ENCODE measurements at places on chromosomes 2 and 18.

GRCh38 chr2:216034065-216034464 lies 20.7 kb upstream of the MREG start:
- DNase-seq: no peak

DNA sequence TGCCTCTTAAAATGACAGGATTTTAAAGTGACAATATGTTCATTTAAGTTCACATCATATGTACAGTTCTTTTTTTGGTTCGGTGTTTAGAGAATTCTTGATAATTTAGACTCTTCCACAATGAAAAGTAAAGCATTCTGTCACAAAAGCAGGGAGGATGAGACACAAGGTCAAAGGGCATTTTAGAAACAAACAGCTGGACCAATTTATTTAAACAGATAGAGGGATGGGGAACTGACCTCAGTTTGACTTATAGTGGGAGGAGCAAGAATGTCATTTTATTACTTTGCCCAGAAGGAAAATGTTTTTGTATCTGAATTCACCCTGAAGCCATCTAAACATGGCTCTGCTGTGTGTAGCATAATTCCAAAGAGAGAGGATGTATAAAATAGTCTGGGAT lies 128.5 kb downstream of the MEIS1 start:
- no peak for DNase-seq

DNA sequence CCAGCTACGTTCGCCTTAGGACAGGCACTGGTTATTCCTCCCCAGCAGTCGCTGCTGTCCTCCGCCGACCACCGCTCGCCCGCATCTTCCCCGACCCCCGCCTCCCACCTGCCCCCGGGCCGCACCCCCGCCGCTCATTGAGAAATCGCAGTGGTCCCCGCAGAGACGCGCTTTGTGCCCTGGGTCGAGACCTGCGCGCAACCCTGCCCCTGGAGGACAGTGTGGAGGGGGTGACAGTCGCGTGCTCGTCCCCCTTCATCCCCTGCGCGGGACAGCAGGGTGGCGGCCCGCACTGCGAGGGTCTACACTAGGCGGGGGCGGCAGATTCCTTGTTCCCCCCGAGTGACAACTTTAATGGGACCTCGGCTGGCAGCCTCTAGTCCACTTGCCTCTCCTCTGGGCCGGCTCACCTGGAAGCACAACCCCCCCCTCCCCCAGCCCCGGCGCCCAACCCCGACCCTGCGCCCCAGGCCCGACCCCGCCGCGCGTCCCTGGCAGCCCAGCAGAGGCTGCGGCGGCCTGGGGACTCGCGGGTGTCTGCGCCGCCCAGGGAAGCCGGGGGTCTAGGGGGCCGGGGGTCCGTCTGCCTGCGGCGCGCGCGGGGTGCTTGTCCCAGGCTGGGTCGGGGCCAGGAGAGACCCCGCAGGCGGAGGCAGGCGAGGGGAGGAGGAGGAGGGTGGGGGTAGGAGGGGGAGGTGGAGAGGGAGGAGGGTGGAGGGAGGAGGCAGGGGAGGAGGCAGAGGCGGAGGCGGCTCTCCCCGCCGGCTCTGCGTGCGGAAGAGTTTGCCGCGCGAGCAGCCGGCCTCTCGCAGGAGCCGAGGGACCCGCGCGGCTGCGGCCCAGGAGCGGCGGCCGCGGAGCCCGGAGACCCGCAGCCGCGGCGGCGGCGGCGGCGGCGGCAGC lies at the start of gene NPAS2:
Gene NPAS2, plus strand, starts transcription at position 770 of the 903 bp plus-strand sequence. CDS start 84,616 bp downstream, outside the sequence.
- DNase-seq: no peak

DNA sequence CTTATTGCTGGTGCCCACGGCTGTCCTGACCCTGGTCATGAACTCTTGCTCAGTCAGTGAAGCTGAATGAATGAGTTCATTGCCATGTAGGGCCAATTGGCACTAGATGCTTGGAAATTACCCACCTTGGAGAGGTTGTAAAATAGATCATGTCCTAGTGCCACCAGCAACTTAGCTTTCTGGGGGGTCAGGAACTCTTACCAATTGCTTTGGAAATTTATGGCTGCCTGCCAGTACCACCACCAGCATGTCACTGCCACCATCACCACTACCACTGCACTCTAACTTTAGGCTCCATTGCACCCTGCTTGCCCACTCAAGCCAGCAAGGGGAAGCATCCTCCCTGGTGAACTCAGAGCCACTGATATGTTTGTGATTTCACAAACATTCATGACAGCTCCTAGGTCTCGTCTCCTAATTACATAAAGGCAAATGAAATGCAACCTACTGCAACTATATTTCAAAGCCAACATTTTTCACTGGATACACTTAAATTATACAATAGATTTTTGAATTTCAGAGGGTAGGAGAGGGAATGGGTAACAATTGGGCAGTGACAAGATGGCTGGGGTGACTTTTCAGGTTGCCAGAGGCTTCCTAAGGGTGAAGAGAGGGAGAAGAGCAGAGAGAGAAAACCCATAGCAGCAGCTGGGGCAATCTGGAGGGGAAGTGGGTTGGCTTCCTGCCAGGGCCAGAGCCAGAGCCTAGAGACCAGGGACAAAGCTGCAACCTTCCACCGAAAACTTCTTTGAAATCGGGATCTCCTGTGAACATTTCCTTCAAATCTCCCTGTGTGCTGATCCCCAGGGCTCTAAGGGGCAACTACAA lies 3.5 kb upstream of the EMILIN1 start:
- DNase-seq: no peak

DNA sequence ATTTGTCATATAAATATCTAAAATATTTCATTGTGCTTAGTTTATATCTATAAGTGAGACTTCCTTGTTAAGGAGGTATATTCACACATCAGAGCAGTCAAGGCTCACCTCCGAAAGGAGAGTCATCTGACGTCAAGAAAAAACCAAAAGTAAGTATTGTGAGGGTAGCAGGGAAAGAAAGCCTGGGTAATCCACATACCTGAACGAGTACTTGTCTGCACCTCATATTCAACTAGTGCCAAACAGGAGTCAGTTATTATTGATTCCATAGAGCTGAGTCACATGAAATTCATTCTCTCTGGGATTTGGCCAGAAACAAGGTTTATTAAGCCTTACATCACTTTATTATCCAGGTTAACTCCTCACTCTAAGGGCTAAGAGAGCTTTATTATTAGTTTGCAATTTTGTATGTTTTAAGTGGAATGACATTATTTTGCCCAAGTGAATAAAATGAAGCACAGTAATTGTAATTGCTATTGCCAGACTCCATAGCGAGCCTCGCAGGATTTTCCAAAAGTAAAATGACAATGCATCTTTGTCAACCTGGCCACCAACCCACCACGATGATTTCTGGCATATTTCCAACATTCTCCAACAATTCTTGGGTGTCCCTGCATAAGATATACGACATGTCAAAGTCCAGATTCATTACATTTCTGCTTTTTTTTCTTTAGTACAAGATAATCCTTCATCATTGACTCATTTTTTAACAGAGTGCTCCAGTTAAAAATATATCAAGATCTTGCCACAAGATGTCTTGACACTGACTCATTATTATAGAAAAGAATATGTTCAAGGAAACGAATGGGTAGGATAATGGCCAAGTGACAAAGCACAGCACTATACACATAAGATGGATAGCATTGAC lies 1210.4 kb upstream of the ACVR2A start:
- peak; percentile 78 for DNase-seq

GRCh38 chr2:234245945-234246344 lies 195.4 kb downstream of the SPP2 start:
- no peak for DNase-seq

DNA sequence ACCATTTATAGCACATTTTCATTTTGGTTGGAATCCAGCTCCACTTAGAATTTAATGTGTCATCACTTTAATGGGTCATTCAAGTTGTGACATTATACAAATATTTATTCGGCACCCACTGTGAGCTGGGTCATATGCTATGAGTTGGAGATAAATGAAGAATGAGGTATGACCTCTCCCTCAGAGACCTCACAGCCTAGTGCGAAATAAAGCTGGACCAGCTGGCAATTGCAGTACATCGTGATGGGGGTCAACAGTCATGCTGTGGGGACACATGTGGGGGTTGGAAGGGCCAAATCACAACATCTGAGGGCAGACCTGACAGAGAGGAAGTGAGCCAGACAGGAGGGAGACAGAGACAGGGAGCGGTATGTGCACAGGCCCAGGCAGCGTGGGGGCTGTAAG lies 175.4 kb downstream of the MAIP1 start:
- no peak for DNase-seq

- no peak for DNase-seq
Measured at GRCh38 chr2:48059975-48060374, 153.7 kb upstream of the FBXO11 start.

GRCh38 chr2:233700028-233700635 lies 7.4 kb downstream of the UGT1A6 start:
- no peak for DNase-seq

GRCh38 chr18:29188760-29189159 lies 1011.8 kb upstream of the CDH2 start:
- no peak for DNase-seq

DNA sequence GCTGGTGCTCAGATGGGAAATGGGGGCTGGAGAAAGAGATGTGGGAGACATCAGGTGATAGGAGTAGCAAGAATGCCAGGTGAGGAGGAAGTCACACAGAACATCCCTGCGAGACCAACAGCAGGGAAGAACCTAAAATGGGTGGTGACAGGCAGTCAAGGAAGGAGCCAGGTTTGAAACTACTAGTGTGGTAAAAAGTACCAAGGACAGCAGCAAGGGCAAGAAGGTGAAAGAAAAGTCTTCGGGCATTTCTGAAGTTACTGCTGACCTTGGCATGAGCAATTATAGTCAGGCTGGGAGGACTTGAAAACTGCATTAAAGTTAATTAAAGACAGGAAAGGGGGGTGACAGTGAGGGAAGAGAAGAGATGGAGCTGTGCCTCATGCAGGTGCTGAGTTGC lies 410.4 kb downstream of the RAD51AP2 start:
- DNase-seq: no peak

DNA sequence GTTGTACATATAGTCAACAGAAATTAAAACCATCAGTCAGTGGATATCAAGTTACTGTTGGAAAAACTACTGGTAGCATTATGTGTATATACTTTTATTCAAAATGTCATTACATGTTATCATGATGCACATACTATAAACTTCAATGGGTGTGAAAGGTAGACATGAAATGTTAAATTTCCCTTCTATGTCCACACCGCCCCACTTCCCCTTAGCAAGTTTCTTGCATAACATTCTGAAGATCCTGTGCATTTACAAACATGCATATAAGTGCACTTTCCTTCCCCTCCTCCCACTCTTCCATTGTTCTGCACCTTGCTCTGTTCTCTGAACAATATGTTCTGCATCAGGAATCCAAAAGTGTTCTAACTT lies 16.6 kb upstream of the HK2 start:
- no peak for DNase-seq

DNA sequence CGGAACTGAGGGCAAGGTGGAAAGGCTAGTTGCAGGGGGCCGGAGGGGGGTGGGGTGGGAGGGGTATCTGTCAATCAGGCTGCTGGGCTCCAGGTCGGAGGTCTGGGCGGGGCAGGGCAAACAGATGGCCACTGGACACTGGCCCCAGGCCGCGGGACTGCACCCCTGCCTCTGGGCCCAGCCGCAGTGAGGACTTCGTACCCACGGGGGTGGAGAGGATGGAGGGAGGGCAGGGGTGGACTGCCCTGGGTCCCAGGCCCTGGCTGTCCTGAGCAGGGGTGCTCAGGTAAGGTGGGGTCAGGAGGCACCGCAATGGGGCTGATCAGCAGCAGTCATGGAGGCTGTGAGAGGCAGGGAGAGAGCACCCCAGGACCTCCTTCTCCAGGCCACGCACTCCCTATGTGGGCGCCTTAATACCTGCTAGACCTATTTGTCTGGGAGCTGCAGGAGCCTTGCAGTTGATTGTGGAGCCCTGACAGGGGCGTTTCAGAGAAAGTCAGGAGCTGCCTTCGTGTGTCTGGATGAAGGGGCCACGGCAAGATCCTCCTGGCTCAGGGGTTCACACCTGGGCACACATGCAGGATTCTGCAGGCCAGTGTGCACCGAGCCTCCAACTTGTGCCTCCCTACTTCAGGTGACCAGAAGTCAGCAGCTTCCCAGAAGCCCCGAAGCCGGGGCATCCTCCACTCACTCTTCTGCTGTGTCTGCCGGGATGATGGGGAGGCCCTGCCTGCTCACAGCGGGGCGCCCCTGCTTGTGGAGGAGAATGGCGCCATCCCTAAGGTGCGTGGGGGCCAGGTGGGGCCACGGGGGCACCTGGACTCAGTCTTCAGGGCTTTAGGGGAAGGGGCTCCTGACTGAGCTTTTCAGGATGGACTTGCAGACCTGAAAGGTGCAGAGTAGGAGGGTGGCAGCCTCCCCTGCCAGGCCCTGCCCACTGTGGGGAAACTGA lies 1.5 kb downstream of the CTDSP1 start:
- DNase-seq: no peak

DNA sequence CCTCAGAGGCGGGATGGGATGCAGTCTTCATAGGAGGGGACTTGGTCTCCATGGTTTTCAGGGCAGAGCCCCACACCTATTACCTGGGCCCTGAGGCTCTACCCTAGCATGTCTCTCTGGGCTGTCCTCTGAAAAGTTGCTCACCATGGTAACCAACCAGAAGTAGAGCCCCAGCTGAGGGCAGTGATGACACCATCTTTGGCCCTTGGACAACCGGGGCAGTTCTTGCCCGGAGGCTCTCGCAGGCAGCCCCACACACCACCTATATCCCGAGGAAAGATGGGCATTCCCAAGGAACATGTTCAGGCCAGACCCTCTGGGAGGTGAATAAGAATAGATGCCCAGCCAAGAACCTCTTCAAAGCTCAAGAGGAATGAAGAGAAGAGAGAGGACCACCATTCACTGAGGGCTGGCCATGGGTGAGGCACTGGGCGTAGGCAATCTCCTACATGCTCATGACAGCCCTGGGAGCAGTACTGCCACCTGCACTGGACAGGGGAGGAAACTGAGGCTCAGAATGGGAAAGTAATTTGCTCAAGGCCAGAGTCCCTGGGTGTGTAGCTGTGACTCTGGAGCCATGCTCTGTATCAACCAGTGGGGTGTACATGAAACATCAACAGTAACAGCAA lies 72.5 kb downstream of the HS1BP3 start:
- no peak for DNase-seq

GRCh38 chr2:136015699-136016098 lies 30.3 kb upstream of the DARS1 start:
- no peak for DNase-seq

- DNase-seq: no peak
Measured at GRCh38 chr2:141741652-141742051, 389.2 kb downstream of the LRP1B start.

GRCh38 chr18:36901277-36901701 lies 72.4 kb downstream of the KIAA1328 start:
- DNase-seq: no peak

DNA sequence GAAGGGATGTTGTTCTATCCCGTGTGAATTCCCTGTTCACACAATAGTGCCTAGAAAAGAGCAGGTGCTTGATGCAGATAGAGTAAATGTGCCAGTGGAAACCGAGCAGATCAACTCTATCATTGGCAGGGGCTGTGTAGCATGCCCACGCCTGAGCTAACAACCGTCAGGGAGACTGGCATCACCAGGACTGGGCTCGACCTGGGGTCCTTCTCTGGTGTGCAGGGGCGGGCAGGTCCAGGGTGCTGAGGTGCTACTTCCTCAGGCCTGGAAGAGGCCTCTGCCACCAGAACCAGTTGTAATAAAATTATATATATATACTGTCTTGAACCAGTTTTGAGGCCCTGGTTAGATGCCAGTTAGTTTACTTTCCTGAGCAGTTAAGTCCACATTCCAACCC lies 11.8 kb upstream of the MAL start:
- DNase-seq: no peak

GRCh38 chr18:70620837-70621612 lies 332.2 kb downstream of the SOCS6 start:
- no peak for DNase-seq

GRCh38 chr2:23291239-23291638 lies 93.7 kb upstream of the KLHL29 start:
- no peak for DNase-seq

- no peak for DNase-seq
Measured at GRCh38 chr18:46705521-46705920, 48.5 kb upstream of the LOXHD1 start.
